ENCODE measurements at places on chromosomes 12 and 14.

DNA sequence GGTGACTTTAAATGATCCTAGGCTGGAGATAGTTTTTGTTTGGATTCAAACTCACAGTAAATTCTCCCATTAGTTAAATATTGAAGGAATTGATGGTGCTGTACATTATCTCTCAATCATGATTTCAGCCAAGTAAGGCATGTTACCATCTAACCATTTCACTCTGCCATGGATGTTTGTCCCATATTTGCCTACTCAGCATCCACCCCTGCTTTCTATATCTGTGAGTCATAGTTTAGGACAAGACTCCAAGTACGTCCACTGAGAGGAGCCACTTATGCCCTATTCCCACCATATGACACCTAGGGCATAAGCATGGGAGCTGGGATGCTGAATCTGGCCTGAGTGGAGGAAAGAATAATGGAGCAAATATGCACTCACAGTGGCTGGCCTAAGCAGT lies 155.2 kb downstream of the RPL10L start:
- no peak for DNase-seq

DNA sequence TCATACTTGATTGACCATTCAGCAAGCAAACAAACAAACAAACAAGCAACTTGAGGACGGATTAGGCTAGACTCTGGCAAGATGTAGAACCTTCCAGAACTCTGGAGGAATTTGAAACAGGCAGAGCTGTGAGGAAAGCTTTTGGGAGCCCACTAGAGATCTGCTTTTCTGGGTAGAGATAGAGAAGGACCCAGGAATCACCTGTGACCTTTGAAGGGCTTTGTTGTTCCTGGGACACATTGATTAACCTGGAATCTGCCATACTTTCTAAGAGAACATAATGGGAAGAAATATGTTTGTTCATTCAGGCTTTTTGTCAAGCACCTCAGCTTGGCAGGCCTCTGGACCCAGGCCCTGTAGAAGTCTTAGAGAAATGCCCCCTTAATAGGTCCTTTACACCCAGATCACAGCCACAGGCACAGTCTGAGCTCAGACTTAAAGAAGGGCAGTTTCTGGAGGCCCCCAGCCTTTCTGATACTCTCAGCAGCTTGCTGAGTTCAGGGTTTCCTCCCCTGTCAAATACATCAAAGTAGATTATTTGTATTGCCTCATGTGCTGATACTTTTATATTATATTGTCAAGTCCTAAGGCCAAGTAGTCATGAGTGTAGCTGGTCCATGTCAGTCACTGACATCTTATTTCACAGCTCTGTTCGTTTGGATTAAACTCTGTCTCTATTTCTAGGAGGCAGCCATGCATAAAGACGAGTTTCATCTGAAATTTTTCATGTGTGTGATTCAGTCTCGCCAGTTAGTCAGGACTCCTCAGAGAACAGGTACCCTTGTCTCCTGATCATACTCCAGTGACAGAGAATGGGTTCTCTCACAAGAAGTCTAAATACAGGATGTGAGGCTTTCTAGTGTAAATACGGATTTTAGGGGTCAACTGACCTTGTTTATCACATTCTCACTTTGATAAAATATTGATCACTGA lies 1.1 kb upstream of the SENP1 start:
- no peak for DNase-seq

- DNase-seq = no peak
Measured at GRCh38 chr14:57889245-57889644, 23.4 kb upstream of the SLC35F4 start.

DNA sequence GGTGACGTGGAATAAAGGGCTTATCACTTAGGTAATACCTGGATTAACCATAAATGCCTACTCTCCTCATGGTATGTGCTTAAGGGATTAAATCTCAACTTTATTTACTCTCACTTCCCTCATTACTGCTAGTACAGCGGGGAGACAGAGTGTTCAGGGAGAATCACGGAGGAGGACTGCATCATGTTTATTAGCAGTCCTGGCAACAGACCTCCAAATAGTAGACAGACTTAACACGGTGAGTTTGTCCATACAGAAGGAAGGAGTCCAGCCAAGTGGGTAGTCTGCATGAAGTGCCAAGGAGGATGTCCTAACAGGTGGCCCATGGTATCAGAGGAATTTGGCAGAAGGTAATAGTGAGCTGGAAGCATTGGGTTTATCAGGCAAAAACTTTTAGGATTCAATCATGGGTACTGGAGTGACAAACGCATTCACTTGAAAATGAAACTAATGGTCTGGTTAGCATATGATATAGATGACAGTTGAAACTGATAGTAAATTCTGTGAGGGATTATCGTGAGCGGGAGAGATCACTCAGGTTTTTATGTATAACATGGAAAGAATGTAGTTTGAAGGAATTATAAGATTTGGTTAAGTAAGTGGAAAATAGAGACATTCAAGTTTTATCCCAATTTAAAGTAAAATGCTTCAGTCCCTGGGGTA lies 471.8 kb downstream of the TMEM117 start:
- DNase-seq = no peak

DNA sequence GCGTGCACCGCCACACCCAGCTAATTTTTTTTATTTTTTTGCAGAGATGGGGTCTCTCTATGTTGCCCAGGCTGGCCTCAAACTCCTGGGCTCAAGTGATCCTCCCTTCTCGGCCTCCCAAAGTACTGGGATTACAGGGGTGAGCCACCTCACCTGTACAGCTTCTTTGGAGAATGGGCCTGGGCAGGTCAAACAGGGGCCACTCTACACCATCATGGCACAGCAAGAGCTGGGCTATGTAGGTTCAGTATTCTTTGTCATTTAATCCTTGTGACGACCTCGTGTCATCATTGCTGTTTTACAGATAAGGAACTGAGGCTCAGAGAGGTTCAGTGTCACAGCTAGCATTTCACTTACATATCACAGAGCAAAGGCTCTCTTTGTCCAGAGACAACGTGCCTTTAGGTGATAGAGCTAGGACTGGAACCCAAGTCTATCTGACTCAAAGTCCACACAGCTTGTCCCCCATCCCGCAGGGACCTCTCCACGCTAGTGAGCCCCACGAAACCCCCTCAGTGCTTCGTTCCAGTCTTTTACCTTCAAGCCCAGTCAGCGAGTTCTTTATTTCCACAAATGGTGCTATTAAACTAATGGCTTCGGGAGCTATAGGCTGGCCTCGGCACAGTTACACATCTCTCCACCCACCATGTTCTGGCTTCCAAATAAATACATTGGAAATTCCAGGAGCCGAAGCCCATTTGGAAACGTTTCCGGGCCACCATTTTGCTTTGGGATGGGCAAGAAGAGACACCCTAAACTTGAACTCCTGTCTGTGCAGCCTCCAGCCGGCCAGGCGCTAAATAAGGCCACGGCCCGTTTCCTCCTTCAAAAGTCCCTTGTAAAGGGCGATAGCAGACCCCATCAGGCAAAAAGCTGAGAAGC lies 660 bp upstream of the MAP1LC3B2 start:
- DNase-seq = peak; percentile 57

- DNase-seq = no peak
Measured at GRCh38 chr14:104937161-104937560, 12.5 kb downstream of the PLD4 start.

DNA sequence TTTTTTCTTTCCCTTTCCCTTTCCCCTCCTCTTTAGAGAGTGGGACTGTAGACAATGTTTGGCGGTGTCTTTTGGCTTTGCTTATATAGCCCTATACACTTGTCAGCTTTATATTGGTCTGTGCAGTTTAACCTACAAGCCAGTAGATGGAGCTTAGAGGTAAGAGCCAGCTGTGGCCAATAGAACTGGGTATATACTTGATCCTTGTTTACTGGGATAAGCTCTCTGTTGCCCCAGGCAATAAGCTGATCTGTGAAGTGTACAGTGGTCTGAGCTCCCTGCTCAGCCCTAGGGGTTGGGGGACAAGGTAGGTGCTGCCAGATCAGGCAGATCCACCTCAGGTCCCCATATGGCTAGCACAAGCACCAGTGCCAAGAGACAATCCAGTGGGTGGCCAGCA lies 434.1 kb downstream of the NOVA1 start:
- DNase-seq = no peak

DNA sequence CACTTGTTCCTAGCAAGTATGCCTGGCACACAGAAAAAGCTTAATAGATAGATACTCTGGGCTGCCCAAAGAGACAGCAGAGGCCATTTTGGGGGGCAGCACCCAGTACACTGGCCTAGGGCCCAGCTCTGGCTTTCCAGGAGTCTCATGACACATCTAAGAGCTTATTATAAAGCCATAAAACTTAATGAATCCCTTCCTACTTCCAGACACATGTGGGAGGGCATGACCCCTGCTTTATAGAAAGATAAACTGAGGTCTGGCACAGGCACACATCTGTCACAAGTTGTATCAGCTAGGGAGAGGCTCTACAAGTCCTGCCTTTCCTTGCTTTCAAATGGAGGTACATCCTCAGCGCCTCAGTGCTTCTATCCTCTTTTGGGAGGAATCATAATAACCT lies 27.1 kb downstream of the FMNL3 start:
- no peak for DNase-seq

Measured in hematopoietic multipotent progenitor cell treated with erythropoietin and hydrocortisone succinate and interleukin-3 and kit ligand, for 15 days (in vitro differentiated cells).